ENCODE measurements at places on chromosomes 7 and 10.

GRCh38 chr7:89839329-89839728 is 314.9 kb upstream of the STEAP1 start:
- DNase-seq = no peak

DNA sequence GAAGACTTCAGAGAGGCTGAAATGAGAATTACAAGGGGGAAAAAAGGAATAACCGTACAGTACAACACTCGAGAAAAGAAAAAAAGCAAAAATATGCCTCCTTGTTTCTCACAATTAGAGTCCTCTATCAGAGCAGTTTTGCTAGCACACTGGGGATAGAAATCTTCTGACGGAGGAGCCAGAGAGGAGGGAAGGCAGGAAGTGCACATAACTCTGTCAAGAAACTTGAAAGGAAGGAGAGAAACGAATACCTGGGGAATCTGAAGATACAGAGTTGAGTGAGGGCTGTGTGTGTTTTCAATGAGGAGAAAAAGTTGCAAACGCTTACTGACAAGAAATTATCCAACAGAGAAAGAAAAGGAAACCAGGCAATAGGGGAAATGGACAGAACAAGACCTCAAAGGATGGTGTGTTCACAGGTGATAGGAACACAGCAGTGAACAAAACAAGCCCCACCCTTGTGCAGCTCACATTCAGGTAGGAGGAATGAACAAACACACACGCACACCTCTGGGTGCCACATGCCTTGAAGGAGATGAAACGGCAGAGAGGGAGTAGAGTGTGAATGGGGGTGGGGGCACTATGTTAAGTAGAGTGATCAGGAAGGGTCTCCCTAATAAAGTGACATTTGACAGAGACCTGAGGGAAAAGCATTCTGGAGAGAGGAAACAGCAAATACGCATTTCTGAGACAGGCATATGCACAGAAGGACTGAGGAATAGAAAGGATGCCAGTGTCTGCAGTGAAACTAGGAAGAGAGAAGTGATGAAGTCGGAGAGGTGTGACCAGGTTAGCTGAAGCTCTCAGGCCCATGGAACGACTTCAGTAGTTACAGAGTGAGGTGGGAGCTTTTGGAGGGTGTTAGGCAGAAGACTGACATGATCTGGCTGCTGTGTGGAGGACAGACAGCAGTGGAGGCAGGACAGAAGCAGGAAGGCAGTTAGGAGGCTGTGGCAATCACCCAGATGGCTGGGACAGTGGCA is 46.7 kb upstream of the SPOCK2 start:
- no peak for DNase-seq

DNA sequence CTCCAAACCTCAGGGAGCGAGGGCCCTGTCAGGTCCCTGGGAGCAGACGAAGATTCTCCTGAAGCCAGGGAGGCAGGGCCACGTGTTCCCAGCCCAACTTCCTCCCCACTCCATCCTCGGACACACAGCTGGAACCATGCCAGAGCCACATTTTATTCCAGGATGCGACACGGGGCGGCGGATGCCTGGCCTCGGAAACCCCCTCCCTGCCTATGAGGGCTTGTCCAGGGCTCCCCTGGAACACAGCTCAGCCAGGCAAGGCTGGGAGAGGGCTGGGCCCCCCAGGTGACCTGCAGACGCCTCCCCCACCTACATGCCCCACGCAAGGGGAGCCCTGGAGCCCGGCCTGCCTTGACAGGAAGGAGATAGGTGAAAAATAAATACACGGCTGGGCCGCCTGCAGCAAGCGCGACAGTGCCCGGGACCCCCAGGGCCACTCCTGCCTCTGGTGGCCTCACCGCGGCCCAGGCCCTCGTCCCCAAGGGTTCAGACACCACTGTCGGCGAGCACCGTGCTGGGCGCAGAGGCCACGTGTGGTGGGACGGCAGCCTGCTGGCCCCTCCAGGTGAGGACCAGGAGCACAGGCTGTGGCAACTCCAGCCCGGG is 21.5 kb downstream of the GET4 start:
- DNase-seq = no peak

GRCh38 chr10:4519658-4520402 is 306.2 kb upstream of the AKR1E2 start:
- no peak for DNase-seq

GRCh38 chr10:29736366-29737073 is 101.7 kb upstream of the SVIL start:
- peak; percentile 37 for DNase-seq

- no peak for DNase-seq
These were observed 19.9 kb downstream of the PUS7 start for GRCh38 chr7:105502173-105502572.

DNA sequence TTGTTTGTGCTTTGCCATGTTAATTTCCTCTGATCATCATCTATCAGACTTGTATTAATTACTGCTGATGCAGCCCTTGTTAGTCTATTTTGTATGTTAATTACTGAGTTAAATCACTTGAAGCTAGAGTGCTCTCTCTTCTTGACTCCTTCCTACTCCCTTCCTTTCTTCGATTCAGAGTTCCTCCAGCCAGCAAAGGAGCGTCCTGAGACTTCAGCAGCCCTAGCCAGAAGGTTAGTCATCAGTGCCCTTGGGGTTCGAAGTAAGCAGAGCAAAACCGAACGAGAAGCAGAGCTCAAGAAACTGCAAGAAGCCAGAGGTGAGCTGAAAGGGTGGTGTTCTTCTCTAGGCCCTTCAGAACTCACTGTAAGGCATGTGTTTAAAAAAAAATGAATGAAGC is 32.1 kb downstream of the LOXL4 start:
- no peak for DNase-seq

GRCh38 chr7:34385384-34385783 is 272.6 kb upstream of the NPSR1 start:
- no peak for DNase-seq

DNA sequence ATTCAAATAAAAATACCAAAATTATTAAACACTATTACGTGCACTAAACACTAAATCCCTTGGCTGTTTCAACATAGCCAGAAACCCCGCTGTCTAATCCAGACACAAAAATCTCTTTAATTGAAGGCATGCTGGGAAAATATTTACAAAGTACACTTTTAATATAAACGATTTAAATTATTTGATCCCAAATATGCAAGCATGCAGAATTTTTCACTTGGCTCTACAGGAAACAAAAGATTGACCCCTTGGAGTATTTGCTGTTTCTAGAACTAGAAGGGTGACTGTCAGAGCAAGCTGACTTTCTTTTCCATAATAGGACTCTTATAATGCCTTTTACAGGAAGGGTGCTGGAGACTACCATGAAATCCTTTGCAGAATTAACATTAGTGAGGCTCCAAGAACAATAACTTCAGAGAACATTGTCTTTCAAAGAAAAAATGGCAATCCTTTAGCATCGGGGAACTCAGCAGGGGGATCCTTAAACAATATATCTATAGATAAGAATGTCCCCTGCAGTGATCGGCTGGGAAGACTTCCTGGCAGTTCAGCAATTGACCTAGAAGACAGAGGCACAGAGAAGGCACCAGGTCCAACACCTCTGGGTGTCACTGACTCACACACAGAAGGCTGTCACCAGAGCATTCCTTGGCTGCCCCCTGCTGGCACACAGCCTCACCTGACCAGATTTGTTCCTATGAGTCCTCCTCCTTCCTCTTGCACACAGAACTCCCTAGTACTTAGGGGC is 55.8 kb upstream of the MRLN start:
- DNase-seq = peak; percentile 44

DNA sequence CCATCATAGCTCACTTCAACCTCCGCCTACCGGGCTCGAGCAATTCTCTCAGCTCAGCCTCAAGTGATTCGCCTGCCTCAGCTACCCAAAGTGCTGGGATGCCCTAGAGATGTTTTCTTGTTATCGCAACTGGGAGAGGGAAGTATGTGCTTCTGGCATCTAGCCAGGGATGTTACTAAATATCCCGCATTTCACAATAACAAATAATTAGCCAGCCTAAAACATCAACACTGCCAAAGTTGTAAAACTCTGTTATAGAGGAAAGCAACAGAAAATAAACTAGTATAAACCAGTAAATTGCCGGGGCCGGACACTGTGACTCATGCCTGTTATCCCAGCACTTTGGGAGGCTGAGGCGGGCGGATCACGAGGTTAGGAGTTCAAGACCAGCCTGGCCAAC is 7.2 kb downstream of the INA start:
- DNase-seq = no peak

GRCh38 chr7:19112274-19113001 is 5.0 kb downstream of the TWIST1 start:
- DNase-seq = no peak

DNA sequence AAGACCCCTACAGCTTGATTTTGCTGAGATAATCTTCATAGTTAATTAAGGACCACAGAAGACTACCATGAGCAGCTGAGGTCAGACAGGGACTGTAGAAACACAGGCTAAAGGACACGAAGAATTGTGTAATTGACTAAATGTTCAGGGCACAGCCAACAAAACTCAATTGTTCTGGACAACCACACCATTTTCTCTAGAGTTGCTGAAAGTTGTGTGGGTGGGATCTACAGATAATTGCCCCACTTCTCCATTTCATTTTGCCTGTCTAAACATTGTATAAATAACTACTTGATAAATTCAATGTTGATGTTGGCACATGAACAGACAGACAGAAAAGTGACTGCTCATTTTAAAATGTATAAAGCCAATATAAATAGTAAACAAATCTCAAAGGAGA is 39.0 kb upstream of the SLC16A12 start:
- DNase-seq = no peak

- no peak for DNase-seq
These were observed 59.4 kb upstream of the CAMK2B start for GRCh38 chr7:44384586-44385433.

DNA sequence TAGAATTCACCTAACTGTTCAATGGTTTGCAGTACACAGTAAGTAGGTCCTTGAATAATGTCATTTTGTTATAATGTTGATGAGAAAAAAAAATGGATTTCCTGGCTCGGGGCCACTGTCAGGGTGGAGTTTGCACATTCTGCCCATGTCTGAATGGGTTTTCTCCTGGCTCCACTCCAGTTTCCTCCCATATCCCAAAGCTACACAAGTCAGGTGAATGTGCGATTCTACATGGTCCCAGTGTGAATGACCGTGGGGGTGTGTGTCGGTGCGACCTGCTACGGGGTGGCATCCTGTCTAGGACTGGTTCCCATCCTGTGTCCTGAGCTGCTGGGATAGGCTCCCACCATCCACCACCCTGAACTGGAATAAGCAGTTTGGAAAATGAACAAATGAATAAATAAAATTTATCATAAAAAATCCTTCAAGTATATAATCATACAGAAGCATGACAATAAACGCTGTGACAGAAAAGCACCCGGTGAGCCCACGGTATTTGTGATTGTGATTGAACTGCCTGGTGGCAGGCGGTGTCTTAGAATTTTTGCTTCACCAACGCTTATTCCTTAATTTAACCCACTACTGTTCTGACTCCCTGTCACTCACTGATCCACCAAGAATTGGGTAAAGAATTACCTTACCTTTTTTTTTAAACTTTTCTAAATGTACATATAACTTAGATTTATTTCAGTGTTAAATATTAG is 114.1 kb downstream of the ICA1 start:
- no peak for DNase-seq

DNA sequence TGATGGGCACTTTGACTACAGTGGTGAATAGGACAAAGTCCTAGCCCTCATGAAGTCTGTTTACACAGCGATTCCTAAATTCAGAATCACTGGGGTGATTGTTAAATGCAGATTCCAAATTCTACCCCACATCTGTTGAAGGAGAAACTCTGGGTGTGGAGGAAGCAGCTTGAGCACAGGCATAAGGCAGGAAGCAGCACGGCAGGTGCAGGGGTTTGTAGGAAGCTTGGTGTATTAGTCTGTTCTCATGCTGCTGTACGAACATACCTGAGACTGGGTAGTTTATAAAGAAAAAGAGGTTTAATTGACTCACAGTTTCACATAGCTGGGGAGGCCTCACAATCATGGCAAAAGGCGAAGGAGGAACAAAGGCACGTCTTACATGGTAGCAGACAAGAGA is 5.1 kb downstream of the AKR1E2 start:
- no peak for DNase-seq

DNA sequence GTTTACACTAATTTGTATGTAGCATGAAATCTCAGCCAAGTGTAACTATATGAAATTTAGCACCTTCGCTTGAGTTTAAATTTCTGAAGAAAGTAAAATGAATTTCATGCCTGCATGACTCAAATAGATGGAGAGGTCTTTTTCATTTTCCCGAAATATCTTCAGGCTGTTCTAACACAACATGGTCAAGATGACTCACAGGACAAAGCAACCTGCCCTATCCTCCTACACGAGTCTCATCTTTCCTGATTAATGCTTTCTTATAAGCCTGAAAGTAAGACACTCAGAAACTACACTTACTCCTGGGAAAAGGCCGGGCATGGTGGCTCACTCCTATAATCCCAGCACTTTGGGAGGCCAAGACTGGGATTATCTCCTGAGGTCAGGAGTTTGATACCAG is 41.2 kb downstream of the CH25H start:
- peak; percentile 66 for DNase-seq

GRCh38 chr10:17203416-17203815 is 1.9 kb upstream of the TRDMT1 start:
- no peak for DNase-seq

DNA sequence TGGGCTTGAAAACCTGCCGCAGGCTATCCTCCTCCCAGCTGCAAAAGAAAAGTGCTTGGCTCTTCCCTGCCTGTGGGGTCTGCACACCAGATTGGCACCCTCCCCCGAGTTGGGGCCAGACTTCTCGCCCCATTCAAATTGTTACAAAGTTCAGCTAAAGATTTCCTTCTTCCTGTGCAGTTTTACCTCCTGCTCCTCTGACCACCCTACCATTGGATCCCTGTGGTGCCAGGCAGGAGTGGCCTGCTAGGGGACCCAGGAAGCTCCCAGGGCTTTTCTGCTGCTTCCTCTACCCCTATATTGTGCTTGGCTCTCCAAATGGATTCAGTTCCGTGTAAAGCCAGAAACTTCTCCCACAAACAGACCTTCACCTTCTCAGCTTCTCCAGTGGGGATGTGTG is 135.1 kb upstream of the GAD2 start:
- DNase-seq = no peak

DNA sequence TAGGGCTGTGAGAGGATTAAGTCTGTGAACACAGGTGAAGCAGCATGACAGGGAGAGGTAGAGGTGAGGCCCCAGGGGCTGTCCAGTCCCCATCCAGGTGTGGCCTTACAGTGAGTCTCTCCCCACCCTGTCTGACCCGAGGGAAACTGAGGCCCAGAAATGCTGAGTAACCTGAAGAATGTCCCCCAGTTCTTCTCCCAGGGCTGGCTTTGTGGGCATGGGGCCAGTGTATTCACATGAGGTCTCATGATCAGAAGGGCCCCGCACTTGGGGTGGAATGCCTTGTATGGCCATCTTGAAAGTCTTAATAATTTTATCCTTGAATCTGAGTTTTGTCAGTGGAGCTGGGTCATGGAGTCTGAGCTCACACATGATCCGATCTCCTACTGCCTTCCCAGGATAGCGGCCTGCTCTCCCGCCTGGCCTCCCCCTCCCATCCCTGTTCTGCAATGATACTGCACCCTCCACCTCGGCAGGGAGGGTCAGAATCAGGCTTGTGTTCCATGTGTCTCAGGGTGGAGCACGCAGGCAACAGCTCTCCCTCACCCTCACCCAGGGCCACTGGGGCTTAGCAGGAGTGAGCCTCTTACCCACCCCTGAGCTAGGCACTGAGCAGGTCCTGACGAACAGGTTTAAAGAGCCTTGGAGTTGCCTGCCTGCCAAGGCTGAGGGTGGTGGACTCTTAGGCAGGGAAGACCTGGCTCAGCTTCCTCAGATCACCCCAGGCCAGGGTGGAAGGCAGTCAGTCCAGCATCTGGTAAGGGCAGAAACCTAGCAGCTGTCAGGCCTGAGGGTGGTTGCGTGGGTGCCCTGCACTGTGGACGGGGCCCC is 41.4 kb upstream of the NPFFR1 start:
- DNase-seq = no peak
